CD14-positive monocyte (primary cell): ENCODE measurements at places on chromosomes 13 and 19.

DNA sequence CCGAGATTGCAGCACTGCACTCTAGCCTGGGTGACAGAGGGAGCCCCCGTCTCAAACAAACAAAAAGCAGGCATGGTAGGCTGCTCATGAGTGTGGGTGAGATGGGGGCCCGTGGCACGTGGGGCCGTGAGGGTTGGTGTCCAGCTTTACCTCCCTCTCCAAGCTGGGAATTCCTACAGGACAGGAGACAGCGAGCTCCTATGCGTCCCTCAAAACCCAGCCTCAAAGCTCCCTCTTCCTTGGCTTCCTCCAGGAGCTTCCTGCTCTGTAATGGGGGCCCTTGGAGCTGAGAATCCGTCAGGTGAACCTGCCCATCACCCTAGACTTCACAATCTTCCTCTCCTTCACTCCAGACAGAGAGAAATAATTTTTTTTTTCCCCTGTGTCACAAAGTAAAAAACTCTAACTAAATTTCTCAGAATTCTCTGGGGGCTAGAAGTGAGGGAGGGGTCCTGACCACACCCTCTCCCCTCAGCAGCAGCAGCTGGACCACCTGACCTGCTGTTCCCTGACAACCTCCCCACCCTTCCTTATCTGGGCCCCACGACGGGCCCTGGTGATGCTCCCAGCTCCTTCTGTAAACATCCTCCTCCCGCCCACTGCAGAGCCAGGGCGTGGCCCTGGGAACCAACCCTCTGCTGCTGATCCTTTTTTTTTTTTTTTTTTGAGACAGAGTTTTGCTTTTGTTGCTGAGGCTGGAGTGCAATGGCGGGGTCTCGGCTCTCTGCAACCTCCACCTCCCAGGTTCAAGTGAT is 22.1 kb upstream of the WDR18 start:
- DNase-seq, result no peak

GRCh38 chr19:30144242-30144758 is 202.3 kb downstream of the URI1 start:
- DNase-seq, result no peak

GRCh38 chr19:2612619-2613249 is 89.8 kb downstream of the GNG7 start:
- no peak for DNase-seq

DNA sequence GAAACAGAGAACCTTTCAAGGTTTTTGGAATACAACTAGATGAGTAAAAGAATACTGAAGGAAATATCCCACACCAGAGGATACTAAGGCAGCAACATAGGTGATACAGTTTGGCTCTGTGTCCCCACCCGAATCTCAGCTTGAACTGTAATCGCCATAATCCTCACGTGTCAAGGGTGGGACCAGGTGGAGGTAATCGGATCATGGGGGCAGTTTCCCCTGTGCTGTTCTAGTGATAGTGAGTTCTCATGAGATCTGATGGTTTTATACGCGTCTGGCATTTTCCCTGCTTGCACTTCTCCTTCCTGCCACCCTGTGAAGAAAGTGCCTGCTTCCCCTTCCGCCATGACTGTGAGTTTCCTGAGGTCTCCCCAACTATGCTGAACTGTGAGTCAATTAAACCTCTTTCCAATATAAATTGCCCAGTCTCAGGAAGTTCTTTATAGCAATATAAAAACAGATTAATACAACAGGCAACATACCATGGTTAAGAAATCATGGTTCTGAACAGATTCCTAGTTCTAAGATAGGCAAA is 97.0 kb downstream of the ABCC4 start:
- DNase-seq, result peak; percentile 55

DNA sequence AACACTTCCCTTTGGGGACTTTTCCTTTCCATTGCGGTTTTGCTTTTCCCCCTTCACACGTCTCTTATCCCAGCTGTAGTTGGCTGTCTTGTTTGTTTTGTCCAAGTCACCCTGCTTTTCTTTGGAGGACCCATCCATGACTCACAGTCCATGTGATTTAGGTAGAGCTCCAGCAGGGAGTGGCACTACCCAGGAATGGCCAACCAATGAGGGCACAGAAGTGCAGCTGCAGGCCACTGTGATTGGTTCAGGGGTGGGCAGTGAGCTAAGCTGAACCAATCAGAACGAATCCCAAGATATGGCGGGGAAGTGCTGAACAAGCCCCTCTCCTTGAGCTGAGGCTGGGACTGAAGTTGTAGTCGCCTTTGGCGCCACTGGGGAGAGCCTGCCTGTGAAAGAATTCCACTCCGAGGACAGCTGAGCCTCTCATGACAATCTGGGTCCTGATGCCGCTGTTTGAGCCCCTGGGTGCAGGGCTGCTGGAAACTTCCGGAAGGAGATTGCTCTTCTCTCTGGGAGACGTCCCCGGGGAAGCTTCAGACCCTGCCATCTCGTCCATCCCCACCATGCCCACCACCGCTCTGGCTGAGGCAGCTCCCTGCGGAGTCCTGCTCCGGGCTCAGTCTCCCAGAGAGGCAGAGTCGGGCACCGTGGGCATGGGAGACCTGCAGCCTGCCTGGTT is 62.9 kb upstream of the URI1 start:
- DNase-seq, result no peak

DNA sequence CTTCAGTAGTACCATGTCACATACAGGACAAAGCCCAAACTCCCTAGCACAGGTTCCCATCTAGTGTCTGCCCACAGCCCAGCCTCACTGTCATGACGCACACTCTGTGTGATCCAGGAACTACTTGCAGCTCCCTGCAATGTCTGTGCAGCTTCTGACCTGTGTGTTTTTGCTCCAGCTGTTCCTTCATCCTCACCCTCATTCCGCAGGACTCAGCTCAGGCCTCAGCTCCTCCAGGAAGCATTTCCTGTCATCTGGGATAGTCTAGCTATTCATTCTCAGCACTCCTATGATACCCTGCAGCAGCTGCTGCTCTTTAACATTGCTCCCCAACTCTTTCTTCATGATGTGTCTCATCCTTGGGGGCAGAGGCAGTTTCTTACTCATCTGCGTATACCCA is 56.1 kb downstream of the ENOX1 start:
- DNase-seq, result no peak

DNA sequence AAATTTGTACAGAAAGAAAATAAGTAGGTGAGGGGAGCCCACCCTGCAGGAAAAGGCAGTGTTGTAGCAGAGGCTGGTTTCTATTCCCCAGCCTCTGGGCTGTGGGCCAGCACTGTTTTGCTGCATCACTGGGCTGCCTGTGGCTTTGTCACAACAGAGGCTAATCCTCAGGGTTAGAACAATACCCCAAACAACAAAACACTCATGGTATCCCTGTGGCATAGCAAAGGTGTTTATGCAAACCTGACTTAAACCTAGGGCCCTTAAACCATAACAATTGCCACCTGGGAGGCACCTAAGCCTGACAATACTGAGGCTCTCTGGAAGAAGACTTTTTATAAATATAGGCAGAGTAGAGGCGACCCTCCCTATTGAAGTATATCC is 314.7 kb downstream of the OLFM4 start:
- no peak for DNase-seq

DNA sequence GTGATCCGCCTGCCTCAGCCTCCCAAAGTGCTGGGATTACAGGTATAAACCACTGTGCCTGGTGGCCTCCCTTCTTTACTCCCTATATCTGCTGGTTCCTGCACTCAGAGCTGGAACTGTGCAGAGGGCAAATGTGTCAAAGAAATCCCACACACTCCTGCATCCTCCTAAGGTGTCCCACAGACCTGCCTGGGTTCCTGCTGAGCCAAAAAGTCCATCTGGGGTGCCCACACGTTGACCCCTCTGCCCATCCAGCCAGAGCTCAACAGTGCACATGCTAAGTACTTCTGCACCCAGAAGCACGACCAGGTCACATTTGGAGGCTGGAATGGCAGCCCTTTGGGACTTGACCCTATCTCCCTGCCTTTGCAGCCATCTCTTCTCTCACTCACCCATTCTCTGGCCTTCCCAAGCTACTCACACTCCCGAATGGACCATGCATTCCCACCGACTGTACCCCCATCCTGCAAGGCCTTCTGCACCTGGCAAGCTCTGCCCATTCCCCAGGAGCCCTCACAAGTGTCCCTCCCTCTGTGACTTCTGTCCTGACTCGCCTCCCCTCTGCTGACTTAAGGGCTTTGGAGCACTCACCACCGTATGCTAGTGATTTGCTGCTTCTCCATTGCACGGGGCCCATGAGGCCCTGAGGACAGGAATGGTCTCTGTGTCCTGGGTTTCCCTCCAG is 152.1 kb downstream of the KCTD15 start:
- DNase-seq, result no peak

DNA sequence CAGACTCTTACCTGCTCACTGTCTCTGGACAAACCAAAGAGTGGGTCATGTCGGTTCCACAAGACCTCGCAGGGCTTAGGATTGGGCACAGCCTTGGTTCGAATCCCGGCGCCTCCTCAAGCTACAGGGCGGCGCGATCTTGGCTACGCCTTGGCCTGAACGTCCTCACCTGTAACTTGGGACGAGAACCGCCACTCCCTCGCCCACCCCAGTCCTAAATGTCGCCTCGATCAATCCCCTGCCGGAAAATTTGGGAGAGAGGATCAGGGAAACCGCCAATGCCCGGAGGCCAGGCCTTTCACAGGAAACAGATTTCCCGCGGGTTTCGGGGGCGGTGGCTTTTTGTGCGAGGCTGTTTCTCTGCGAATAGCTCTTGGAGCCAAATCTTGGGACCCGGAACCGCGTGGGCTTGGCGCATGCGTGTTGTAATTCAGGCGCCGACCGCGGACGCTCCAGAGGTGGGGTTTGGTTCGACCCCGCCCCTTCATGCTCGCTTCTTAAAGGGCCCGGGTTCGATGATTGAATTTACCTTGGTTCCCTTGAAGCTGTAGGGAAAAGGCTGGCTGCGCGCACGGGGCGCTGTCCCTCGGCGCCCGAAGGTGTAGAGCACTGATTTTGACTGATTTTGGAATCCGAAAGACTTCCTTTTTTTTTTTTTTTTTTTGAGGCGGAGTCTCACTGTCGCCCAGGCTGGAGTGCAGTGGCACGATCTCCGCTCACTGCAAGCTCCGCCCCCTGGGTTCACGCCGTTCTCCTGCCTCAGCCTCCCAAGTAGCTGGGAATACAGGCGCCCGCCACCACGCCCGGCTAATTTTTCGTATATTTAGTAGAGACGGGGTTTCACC is at the start of gene NR2C2AP:
Gene NR2C2AP, minus strand, starts transcription at position 403 of the 845 bp plus-strand sequence. Its CDS starts 354 bp downstream, at position 49.
- peak; percentile 77 for DNase-seq

- no peak for DNase-seq
Observed at GRCh38 chr19:42052241-42052863, 17.7 kb downstream of the GRIK5 start.

DNA sequence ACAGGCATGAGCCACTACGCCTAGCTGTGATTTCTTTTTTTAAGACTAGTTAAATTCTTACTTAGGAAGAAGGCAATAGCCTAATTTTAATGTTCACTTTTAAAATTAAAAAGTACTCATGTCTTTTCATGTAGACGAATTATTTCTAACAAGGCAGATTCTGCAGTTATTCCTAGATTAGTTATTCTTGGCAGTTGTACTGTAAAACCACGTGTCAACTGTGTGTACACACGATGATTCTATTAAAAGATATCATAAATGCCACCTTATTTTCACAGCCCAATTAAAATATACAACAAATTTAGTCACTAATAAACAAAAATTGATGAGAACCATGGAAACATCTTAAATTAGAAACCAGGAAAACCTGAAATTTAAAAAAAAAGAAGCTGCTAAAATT is 10.6 kb upstream of the FOXO1 start:
- no peak for DNase-seq

DNA sequence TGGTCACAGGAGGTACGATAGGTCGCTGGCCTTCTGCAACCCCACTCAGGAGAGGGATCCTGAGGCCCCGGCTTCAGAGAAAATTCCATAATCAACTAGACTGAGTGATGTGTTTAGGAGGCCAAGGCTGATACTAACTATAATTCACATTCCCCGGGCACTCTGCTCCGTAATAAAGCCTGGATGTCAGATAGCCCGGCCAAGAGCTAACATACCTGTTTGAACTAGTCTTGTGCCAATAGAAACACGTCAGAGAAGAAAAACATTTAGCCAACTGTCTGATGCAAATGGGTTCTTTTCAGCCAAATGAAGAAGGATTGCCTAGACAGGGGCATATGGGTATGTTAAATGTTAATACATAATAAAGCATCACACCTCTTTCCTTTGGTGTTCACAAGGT is 204.2 kb downstream of the TSHZ3 start:
- no peak for DNase-seq

DNA sequence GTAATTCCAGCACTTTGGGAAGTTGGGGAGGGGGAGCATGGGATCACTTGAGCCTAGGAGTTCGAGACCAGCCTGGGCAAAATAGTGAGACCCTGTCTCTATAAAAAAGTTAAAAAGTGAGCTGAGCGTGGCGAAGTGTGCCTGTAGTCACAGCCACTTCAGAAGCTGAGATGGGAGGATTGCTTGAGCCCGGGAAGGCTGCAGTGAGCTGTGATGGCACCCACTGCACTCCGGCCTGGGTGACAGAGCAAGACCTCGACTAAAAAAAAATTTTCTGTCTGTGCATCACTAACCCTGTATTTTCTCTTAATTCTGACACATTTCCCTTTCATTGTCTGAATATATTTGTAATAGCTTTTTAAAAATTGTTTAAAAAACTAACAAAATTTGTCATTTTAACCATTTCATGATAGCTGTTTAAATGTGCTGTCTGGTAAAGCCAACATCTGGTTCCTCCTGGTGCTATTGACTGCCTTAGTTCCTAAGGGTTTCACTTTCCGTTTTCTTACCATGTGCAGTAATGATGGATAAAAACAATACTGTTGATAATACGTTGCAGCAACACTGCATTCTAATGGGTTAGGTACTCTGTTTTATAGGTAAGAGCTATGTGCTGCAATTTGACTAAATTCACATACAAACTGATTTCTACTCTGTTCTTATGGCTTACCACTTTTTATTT is 29.7 kb downstream of the LATS2 start:
- DNase-seq, result no peak

- no peak for DNase-seq
Observed at GRCh38 chr19:16199275-16199932, 1.7 kb downstream of the AP1M1 start.

DNA sequence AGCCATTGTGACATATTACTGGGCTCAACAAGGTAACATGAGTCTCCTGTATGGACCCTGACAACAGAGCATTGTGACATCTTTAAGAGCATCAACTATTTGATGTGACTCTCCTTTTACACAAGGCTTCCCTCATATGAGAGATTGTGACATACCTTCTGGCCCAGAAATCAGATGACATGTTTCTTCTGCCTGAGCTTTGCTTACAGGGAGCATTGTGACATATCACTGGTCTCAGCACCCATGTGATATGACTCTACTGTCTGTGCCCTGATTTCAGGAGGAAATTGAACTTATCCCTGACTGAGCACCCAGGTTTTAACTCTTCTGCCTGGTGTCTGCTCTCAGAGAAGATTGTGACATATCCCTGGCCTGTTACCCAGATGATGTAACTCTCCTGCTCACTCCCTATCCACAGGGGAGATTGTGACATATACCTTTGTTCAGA is 15.9 kb upstream of the ZNF681 start:
- DNase-seq, result peak; percentile 81

- peak; percentile 47 for DNase-seq
Observed at GRCh38 chr19:34430738-34431625, 2.8 kb downstream of the UBA2 start.

- DNase-seq, result peak; percentile 57
Observed at GRCh38 chr19:39946532-39946931, 12.1 kb upstream of the FCGBP start.

- peak; percentile 82 for DNase-seq
Observed at GRCh38 chr19:14440049-14440448, 6.9 kb downstream of the PKN1 start.

GRCh38 chr13:110248449-110249143 is 58.4 kb downstream of the COL4A1 start:
- DNase-seq, result no peak
